H9 (cell line): ENCODE measurements at places on chromosomes 7 and 10. TPM values are rescaled to one million over a fixed set of nuclear protein-coding genes. Genes with fewer than 3 reads are reported as not detected.

GRCh38 chr7:84137812-84138211 is 56.8 kb downstream of the SEMA3A start:
- no peak overlapping the region for H3K27ac ChIP-seq
- peaks cover 5% of the 10 kb centered on the region for H3K4me1 ChIP-seq
- peaks cover 27% of the 10 kb centered on the region for H3K36me3 ChIP-seq
- H3K4me3 ChIP-seq, result no peak overlapping the region

GRCh38 chr7:127154101-127154500 is 98.6 kb downstream of the GRM8 start:
- H3K4me3 ChIP-seq, result no peak overlapping the region
- H3K27me3 ChIP-seq, result no peaks in the 10 kb centered on the region
- H3K27ac ChIP-seq, result no peak overlapping the region
- no peaks in the 10 kb centered on the region for H3K36me3 ChIP-seq

HOXA6 gene
- not detected in 2 replicates for total RNA-seq

GRK5 gene
- total RNA-seq, result 1.1 and 1.2 TPM in 2 replicates

TYW1B gene
- total RNA-seq, result 5.1 and 5.5 TPM in 2 replicates

GRCh38 chr7:127665922-127666321 is 13.9 kb downstream of the SND1 start:
- no peak overlapping the region for H3K27ac ChIP-seq
- peaks cover 10% of the 10 kb centered on the region for H3K36me3 ChIP-seq
- no peaks in the 10 kb centered on the region for H3K27me3 ChIP-seq
- peak overlapping the region; percentile 24; the same call in 1 of the 2 replicates for H3K4me3 ChIP-seq
- DNase-seq, result peak; percentile 64
- peaks cover 6% of the 10 kb centered on the region; the same call in 1 of the 2 replicates for H3K4me1 ChIP-seq

TAS2R38 gene
- not detected in 2 replicates for total RNA-seq

DNA sequence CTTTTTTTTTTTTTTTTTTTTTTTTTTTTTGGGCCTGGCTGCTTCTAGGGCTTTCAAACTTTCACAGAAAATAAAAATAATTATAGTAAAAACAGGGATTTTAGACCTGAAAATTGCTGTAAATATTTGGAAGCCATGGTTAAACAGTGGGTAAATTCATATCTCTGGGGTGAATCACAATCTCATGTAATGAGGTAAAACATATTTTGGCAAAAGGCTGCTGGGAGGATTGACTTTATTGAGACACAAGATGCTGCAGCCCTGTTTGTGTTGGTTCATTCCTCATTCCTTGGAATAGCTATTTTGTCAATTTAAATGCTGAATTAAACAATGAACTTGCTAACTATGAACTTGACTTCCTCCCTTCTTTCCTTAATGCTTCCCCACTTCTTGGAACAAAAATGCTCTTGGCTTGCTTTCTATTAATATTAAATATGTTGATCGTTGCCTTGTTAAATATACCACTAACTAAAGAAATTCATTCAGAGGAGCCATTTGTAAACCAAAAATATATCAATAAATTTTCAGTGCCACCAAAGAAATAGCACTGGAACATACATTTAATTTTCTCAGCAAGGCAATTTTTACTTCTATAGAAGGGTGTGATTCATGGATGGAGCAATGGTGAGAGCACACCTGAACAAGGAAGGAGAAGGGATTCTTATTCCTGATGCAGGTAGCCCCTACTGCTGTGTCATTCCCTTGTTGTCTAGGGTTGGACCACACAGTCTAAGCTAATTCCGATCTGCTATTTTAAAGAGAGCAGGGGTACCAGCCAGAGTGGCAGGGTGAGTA is 24.6 kb downstream of the AGK start:
- H3K4me3 ChIP-seq, result no peak overlapping the region
- H3K27me3 ChIP-seq, result no peaks in the 10 kb centered on the region
- no peak overlapping the region for H3K27ac ChIP-seq
- peaks cover 2% of the 10 kb centered on the region; the same call in 1 of the 2 replicates for H3K4me1 ChIP-seq
- no peak for DNase-seq

- DNase-seq, result no peak
- H3K4me3 ChIP-seq, result no peak overlapping the region
- no peaks in the 10 kb centered on the region for H3K4me1 ChIP-seq
- no peaks in the 10 kb centered on the region for H3K27me3 ChIP-seq
- H3K27ac ChIP-seq, result no peak overlapping the region
These were observed 47.1 kb upstream of the UCN3 start for GRCh38 chr10:5317547-5318107.

DNA sequence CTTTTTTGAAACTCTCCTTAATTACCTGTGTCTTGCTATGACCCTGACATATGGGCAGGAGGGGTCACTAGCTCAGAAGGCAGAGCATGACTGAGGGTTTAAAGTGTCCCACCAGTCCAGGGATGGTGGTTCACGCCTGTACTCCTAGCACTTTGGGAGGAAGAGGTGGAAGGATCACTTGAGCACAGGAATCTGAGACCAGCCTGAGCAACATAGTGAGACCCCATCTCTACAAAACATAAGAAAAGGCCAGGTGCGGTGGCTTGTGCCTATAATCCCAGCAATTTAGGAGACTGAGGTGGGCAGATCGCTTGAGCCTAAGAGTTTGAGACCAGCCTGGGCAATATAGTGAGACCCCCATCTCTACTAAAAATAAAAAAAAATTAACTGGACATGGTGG is 133.8 kb downstream of the TMEM178B start:
- H3K27me3 ChIP-seq, result no peaks in the 10 kb centered on the region
- no peak overlapping the region for H3K27ac ChIP-seq
- no peak for DNase-seq
- peaks cover 11% of the 10 kb centered on the region for H3K4me1 ChIP-seq

IRF5 gene
- total RNA-seq, result 0.70 and 0.74 TPM in 2 replicates

DNA sequence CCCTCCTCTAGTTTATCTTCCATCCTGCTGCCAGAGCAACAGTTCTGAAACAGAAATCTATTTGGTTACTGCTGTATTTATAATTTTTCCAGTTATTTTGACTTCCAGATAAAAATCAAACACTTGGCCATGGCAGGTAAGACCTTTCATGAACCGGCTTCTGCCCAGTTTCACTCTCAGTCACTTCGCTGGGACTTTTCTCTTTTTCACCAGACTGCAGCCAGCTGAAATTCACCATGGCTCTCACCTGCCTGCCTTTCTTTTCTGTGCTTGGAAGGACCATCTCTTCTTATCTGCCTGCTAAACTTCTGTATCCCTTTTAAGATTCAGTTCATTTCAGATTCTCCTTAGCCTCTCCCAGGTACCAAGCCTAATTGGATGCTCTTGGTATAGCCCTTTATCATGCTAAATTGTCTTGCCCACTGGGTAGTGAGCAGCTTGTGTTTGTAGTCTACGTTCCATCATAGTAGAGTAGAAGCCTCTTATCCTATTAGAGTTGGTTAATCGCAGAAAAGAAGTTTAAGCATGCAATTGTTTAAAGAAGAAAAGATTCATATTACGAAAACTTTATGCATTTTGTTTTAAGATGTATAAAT is 71.7 kb downstream of the TAF3 start:
- no peaks in the 10 kb centered on the region; the same call in 1 of the 2 replicates for H3K4me1 ChIP-seq
- no peak overlapping the region for H3K4me3 ChIP-seq
- DNase-seq, result no peak
- no peaks in the 10 kb centered on the region; the same call in 1 of the 2 replicates for H3K27me3 ChIP-seq
- no peak overlapping the region for H3K27ac ChIP-seq
- H3K36me3 ChIP-seq, result no peaks in the 10 kb centered on the region

DNA sequence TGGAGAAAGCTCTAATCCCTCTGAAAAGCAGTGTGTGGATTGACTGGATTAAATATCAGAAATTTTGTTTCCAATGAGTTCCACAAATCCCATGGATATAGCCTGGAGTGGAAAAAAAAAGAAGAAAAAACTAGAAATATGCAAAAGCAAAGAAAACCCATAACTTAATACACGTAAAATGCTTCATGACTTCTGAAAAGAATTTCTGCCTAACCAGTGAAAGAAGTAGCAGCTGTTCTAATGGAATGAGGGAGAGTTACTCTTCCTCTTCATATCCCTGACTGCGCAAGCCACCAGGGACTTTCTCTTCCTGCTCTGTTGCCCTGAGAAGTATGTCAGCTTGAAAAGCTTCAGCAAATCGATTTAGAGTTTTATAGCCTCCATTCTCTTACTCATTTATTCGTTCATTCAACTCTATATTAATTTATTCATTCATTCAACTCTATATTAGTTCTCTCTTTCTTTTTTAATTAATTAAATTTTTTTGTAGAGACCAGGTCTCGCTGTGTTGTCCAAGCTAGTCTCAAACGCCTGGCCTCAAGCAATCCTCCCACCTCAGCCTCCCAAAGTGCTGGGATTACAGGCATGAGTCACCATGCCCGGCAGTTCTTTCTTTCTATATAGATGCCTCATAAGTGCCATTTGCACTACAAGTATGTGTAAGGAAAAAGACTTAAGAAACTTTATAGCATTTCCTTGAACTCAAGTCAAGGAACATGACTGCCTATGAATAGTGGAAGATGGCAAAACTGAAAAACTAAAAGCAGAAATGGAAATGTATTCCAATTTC is 447.3 kb upstream of the NRP1 start:
- H3K27me3 ChIP-seq, result no peaks in the 10 kb centered on the region
- no peak for DNase-seq
- no peaks in the 10 kb centered on the region for H3K36me3 ChIP-seq

- no peak overlapping the region for H3K4me3 ChIP-seq
- no peaks in the 10 kb centered on the region for H3K27me3 ChIP-seq
- H3K36me3 ChIP-seq, result no peaks in the 10 kb centered on the region
- no peak overlapping the region for H3K27ac ChIP-seq
- no peaks in the 10 kb centered on the region for H3K4me1 ChIP-seq
These were observed 21.2 kb downstream of the ATP6V1F start for GRCh38 chr7:128883622-128884448.

DNA sequence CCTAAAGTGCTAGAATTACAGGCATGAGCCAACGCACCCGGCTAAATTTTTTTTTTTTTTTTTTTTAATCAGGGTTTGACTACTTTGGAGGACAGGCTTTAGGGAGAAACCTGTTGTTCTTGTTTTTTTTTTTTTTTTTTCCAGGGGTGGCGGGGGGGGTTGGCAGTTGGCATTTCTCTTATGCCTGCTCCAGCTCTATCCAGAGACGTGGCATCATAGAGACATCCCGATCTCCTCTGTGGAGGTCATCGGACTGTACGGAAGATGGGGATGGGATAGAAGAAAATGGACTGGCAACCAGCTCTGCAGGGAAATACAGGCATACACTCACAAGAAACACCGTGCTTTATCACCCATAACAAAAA is 130.8 kb downstream of the PRPF18 start:
- H3K4me3 ChIP-seq, result no peak overlapping the region
- H3K27me3 ChIP-seq, result no peaks in the 10 kb centered on the region
- no peak overlapping the region for H3K27ac ChIP-seq
- H3K36me3 ChIP-seq, result no peaks in the 10 kb centered on the region; the same call in 1 of the 3 replicates

DNA sequence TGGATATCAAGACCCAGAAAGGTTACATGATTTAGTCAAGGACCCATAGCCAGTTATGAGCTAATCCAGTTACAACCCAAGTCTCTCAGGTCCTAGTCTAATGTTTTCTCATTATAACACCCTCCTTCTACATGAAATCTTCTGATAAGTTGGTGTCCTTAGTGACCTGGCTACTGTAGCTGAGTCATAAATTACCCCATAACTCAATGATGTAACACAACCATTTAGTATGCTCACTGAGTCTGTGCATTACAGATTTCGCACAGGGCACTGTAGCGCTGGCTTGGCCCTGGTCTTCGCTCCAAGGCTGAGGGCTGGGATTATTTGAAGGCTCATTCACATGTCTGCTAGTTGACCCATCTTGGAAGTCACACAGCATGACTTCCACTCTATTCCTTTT is 36.0 kb upstream of the GLCCI1 start:
- H3K4me1 ChIP-seq, result no peaks in the 10 kb centered on the region
- no peaks in the 10 kb centered on the region for H3K27me3 ChIP-seq
- H3K27ac ChIP-seq, result no peak overlapping the region
- H3K4me3 ChIP-seq, result no peak overlapping the region
- no peaks in the 10 kb centered on the region for H3K36me3 ChIP-seq

DNA sequence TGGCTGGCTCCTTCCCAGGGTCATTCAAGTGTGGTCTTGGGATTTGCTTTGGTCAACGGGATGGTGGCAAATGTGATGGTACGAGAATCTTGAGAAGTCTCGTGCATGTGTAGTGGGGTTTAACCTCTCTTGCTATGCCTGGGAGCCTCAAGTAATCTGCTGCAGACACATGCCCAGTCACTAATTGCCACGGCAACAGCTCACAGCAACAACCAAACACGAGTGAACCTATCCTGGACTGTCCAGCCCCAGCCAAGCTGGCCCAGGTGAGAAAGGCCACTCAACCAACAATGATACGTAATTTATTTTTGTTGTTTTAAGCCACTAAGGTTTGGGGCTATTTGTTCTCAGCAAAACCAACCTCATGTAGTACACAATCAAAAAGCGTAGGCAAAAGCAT is 38.1 kb upstream of the DDC start:
- no peak overlapping the region for H3K4me3 ChIP-seq
- no peaks in the 10 kb centered on the region for H3K4me1 ChIP-seq
- peaks cover 82% of the 10 kb centered on the region for H3K36me3 ChIP-seq
- H3K27ac ChIP-seq, result no peak overlapping the region
- no peak for DNase-seq
- no peaks in the 10 kb centered on the region for H3K27me3 ChIP-seq

DNA sequence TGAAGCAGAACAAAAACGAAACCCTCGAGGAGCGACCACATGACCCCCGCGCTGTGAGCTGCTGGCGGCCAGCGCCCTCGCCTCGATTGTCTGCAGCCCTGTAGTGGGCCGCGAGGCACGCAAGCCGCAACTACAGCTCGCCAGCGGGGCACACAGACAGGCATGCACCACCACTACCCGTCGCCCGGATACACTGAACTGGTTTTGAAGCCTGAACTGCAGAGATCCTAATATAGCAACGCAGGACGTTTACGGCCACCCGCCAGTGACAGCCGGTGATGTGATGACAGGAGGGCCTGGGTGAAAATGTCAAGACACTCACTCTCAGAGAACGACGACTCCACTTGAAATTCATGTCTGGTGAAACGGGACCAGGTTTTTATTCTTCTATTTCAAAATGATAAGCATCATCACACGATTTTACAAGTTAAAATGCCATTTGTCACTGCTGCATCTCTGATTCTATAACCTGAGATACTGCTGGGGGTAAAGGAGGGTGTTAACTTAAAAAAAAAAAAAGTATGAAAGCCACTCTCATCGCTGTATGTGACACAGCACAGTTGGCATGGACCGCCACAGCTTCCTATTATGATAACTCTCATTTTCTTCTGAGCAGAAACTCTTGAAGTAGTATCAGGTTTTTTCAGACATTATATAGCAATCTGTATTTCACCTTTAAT is 120.3 kb upstream of the DIP2C start:
- H3K36me3 ChIP-seq, result peaks cover 65% of the 10 kb centered on the region
- no peaks in the 10 kb centered on the region; the same call in 1 of the 2 replicates for H3K27me3 ChIP-seq
- no peak for DNase-seq
- H3K4me1 ChIP-seq, result no peaks in the 10 kb centered on the region
- H3K4me3 ChIP-seq, result no peak overlapping the region
- no peak overlapping the region for H3K27ac ChIP-seq

MKI67 gene
- 99.0 and 108 TPM in 2 replicates for total RNA-seq

GRCh38 chr7:102376964-102377466 is 19.1 kb upstream of the PRKRIP1 start:
- H3K27me3 ChIP-seq, result no peaks in the 10 kb centered on the region
- H3K27ac ChIP-seq, result no peak overlapping the region
- no peaks in the 10 kb centered on the region; the same call in 1 of the 2 replicates for H3K4me1 ChIP-seq
- no peak for DNase-seq
- no peak overlapping the region for H3K4me3 ChIP-seq

CACNA2D1 gene
- total RNA-seq, result 29.9 and 36.2 TPM in 2 replicates

GRCh38 chr10:120507175-120507574 is 50.1 kb downstream of the PLPP4 start:
- H3K36me3 ChIP-seq, result no peaks in the 10 kb centered on the region
- H3K4me1 ChIP-seq, result peaks cover 6% of the 10 kb centered on the region; the same call in 1 of the 2 replicates
- no peak for DNase-seq
